ENCODE measurements at places on chromosomes 7 and 10. TPM values are rescaled to one million over a fixed set of nuclear protein-coding genes. Genes with fewer than 3 reads are reported as not detected.

- no peak for DNase-seq
These were observed 175.5 kb downstream of the SUGCT start for GRCh38 chr7:40310258-40310657.

DNA sequence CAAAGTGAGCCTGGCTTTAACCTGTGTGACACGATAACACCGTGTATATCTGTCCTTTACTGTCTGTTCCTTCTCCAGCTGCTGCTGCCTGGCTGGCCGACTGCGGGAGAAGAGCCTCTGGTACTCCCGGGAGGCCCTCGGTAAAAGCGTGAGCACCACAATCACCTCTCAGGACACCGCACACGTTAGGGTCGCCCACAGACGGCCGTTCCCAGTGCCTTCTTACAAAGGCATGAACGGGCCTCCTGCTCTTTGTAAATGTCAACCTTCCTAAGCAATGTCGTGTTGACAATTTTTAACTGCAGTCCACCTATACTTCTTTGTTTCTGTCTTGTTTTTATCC is 177.6 kb downstream of the DIP2C start:
- no peak for DNase-seq

- DNase-seq: no peak
These were observed 206.7 kb downstream of the KIAA1217 start for GRCh38 chr10:24415455-24416125.

GRCh38 chr10:96690755-96691730 is 29.3 kb downstream of the PIK3AP1 start:
- DNase-seq: no peak

- no peak for DNase-seq
These were observed 195.1 kb upstream of the HABP2 start for GRCh38 chr10:113357681-113358300.

GRCh38 chr10:47350671-47351640 is 2.8 kb downstream of the RBP3 start:
- no peak for DNase-seq

GRCh38 chr10:96642973-96643372 is 56.2 kb upstream of the TM9SF3 start:
- DNase-seq: peak; percentile 13

Gene PURB
- 22.7 TPM for total RNA-seq

Gene NAPEPLD
- total RNA-seq: 9.9 TPM

Gene LUC7L2
- total RNA-seq: 64.1 TPM

Gene EIF5AL1
- total RNA-seq: 1.7 TPM

Gene RNLS
- total RNA-seq: 7.5 TPM

Gene ARHGEF35
- 14.2 TPM for total RNA-seq
